ENCODE measurements at places on chromosomes 5 and 9.

- DNase-seq, result no peak
Observed at GRCh38 chr9:81620002-81620390, 69.4 kb downstream of the TLE1 start.

- no peak for DNase-seq
Observed at GRCh38 chr9:77714077-77714549, 66.0 kb upstream of the GNA14 start.

DNA sequence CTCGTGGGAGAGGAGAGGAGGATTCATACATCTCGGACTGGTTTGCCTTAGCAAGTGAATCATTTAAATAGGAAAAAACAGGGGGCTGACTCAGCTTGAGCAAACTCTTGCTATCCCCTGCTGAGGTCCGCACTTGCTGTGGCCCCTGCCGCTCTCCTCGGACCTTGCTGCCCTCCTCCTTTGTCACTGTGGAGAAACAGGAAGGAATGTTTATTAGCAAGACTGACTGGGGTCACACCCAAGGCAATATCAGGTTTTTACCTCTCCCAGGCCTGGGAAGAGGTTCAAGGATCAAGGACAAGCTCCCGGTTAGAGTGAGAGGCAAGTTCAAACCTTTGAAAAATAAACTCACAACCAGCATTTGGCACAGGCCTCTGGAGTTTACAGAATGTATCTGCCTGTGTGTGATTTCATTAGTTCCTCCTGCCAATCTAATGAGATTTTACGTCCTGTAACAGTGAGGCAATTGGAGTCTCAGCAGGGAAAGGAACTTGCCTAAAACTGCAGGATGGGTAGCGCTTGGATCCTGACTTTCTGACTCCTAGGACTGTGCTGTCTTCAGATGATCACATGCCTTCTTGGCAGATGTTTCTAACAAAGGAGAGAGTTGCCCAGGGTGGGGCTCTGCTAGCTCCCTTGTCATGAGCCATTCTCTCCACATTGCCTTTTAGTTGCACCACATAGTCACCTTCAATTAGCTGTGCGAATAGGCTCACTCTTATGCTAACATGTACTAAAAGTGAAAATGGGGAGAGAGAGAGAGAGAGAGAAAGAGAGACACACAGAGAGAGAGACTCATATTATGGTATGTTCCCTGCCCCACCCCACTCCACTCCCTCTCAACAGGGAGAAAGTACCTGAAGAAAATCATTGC lies 108.6 kb upstream of the CDKN2B start:
- no peak for DNase-seq

DNA sequence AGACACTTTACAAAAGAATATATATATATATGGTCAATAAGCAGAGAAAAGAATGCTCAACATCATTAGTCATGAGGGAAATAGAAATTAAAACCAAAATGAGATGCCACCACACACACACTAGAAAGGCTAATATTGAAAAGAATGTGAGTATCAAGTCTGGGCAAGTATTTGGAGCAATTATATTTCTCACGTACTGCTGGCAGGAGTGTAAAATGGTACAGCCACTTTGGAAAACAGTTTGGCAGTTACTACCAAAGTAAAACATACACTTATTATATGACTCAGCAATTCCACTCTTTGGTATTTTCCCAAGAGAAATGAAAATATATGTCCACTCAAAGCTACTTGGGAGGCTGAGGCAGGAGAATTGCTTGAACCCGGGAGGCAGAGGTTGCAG lies 29.8 kb downstream of the NEUROG1 start:
- peak; percentile 13 for DNase-seq

Measured in HS-5 (cell line).